Activated T-cell treated with anti-CD3 and anti-CD28 coated beads for 24 hours (primary cell): ENCODE measurements at places on chromosomes 6 and 20.

GRCh38 chr20:11207749-11208502 is 534.1 kb upstream of the JAG1 start:
- DNase-seq = no peak

- DNase-seq = no peak
Observed at GRCh38 chr6:167512696-167513375, 187.9 kb downstream of the TTLL2 start.

DNA sequence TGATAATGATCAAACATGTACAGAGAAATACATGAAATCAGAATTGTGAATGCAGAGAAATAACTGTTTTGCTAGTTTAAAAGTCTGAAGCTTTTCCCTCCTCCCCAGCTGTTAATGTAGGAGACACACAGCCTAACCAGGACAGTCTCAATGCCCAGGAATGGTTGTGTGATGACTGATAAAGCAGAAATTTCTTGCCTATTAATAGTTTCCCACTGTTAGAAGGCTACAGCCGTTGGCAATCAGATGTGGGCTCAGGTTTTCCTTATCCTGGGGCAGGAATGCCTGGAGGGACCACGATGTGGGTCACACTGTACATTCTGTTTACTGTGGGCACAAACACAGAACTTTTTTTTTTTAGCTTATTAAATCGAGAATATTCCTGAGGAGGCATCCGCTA is 1.9 kb downstream of the PPP1R3D start:
- DNase-seq = no peak

DNA sequence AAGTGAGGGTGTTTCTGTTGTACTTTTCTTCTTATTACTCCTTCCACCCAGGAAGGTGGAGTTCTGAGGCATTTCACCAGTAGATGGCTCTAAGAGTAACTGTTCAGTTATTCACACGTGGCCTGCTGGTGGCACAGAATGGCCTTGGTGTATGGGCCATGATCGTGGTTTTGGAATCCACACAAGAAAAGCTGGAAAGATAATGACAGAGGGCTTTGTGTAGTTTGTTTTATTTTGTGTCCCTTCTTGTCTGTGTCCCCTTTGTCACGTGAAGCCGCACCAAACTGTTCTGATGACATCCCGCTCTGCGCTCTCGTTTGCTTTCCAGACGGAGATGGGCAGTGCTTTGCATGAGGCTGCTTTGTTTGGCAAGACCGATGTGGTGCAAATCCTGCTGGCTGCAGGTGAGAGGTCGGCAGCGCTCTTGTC is 93.4 kb downstream of the ANKS1A start:
- no peak for DNase-seq

GRCh38 chr6:134058622-134059366 is 6.4 kb upstream of the SLC2A12 start:
- DNase-seq = no peak

DNA sequence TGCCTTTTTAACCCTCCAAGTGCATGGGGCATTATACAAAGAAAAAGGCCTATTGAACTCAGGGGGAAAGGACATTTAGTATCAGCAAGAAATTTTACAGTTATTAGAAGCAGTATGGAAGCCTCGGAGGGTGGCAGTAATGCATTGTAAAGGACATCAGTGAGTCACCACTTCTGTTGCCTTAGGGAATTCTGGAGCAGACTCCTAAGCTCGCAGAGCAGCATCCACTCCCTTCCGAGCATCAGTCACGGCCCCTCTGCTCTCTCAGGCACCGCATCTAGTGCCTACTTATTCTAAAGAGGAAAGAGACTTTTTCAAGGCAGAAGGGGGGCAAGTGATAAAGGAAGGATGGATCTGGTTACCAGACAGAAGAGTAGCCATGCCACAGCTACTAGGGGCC is 296.5 kb downstream of the RNGTT start:
- DNase-seq = no peak

- no peak for DNase-seq
Observed at GRCh38 chr6:16739329-16739801, 21.9 kb downstream of the ATXN1 start.

DNA sequence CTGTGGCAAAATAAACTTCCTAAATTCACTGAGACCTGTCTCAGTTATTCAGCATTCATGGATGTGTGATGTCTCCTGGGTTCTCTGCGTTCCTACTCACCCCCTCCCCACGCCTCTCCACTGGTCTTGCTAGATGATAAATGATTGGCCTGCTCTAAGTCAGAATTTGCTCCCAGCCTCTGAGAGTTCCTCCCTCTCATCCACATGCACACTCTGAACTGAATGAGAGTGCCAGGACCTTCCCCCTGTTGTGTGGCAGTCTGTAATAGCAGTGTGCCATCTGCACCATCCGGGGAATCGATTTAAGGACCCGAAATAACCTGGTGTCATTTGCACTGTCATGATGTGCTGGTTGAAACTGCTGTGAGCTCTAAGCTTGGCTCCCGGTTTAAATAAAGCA is 135.8 kb upstream of the AFDN start:
- DNase-seq = no peak

DNA sequence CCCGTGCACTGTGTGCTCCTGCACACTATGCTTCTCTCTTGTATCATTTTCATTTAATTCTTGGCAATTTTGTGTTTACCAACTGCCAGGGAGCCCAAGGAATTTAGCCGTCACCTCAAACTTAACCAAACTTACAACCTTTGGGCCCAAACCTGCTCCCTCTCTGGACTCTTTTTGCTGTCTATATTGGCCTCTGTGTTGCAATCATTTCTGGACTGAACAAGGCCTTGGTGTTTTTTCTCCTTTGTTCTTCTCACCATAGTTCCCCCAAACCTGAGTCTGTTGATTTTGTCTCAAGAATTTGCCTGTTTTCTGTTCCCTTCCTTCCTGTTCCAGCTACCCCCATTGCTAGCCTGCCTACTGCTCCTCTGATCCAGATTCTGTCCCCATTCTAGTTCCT is 19.2 kb downstream of the DCBLD1 start:
- no peak for DNase-seq

GRCh38 chr20:10357061-10357708 is 76.8 kb downstream of the MKKS start:
- no peak for DNase-seq

- no peak for DNase-seq
Observed at GRCh38 chr20:19915111-19915798, 101.9 kb upstream of the NAA20 start.

DNA sequence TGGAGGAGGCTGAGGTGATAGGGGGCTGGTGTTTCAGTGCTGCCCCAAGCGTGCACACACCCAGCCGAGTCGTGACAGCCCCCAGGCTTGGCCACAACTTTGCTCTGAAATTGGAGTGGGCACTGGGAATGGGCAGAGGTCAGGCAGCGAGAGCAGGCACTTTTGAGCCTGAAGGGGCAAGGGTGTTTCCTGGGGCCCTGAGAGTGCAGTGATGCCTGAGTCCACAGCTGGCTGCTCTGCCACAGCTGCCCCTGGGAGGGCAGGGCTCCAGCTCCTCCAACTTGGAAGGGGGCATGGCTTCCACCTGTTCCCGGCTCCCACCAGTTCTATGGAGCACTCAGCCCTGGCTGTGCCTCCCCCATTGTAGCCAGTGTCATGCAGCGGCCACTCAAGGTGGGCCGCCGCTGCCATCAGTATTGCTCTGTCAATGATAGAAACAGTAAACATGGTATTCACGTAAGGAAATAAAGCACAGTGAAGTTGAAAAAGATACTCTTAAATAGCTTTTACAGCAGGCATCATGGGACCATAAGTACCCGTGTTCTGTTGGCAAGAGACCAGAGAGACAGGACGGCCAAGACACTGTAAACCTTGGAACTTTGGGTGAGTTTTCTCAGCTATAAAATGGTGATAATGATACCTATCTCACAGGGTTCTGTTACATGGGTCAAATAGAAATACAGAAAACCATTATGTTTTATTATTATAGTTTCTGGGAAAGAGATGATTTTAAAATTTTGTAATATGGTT is 108.9 kb downstream of the THEMIS start:
- DNase-seq = no peak

- no peak for DNase-seq
Observed at GRCh38 chr20:22499515-22500166, 84.7 kb downstream of the FOXA2 start.

GRCh38 chr20:50837532-50838321 is 42.9 kb downstream of the BCAS4 start:
- no peak for DNase-seq

DNA sequence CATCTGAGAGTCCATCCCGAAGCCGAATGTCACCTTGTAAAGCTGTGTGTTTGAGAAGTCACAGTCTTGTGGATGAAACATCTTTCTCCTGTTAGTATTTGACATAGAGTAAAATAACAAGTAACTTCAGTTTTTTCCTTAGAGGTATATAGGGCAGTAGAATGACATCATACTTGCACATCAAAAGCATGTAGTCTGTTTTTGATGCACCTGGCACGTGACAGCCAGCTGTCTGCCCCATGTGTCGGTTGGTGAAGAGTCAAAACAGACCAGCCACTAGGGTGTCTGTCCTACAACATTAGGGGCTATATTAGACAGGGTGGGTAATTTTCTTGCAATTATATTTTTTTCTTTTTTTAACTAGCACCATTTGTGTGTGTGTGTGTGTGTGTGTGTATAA is 70.2 kb downstream of the SNX9 start:
- DNase-seq = no peak

DNA sequence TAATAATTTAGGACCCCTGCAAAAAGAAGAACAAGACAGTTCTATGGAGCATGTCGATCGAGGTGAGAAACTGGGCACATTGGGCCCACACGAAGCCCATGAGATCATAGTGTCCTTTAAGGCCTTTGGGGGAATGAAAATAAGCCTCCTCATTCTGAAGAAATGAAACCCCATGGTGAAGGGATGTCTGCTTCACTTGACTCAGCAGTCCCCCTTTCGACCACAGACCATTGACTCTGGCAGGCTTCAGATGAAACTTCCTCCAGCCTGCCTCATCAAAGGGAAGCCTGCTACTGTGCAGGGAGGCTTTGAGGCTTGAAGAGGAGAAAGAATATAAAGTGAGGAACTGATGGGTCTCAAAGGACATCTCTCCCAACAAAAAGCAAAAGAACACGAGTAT is 144.2 kb upstream of the FBXL4 start:
- no peak for DNase-seq

- DNase-seq = no peak
Observed at GRCh38 chr6:15296735-15297134, 50.9 kb downstream of the JARID2 start.

- DNase-seq = no peak
Observed at GRCh38 chr6:25122001-25122400, 157.2 kb upstream of the CARMIL1 start.

DNA sequence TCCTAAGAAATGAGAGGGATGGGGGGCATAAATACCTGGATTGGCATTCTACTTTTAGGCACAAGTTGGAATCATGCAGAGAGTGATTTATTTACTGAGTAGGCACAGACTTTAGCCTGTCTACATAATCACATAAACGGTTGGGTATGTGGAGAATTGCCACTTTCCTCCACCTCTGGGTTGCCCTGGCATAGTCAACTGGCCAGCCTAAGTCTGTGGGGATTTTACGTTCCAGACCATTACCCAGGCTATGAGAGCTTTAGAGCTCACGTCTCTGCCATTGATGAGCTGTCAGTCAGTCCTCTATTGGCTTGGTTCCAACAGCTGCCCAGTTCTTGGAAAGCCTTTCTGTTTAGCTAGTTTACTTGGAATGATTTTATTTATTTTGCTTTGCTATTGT is 5.0 kb upstream of the BHLHE23 start:
- DNase-seq = no peak

GRCh38 chr6:165484178-165484889 is 174.9 kb upstream of the C6orf118 start:
- DNase-seq = no peak

DNA sequence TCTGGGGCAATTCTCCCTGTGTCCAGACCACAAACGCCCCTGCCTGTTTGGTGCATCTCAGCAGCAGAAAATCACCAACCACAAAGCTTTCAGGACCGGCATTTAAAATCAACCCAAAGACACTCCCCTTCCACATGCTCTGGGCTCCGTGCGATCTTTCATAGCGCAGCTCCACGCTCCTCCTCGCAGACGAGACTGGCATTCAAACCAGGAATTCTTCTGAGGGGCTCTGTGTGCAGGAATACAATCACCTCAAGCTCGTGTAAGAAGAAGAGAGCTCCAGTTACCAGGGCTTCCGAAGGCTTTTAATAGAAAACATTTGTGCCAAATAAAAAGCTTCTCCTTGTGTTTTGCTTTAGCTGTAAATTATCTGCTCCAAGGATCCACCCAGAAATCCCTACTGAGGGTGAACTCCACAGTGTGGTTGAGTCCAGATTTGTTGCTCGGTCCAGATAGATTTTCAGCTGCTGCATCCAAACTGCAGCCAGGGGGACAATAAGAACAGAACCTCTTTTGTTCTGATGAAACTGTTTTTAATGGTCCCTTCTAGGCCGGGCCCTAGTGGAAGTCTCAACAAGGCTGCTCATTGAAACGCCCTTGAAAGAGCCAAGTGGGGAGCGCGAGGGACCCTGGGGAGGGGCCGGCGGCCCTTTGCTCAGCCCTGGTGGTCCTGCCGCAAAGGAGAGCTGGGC is 16.4 kb upstream of the BMP7 start:
- DNase-seq = no peak

- DNase-seq = no peak
Observed at GRCh38 chr20:11266571-11266970, 592.8 kb upstream of the JAG1 start.

- no peak for DNase-seq
Observed at GRCh38 chr6:12761376-12762115, 45.0 kb downstream of the PHACTR1 start.

- DNase-seq = no peak
Observed at GRCh38 chr6:41931792-41932191, 9.8 kb downstream of the CCND3 start.

GRCh38 chr20:23201658-23202057 is 115.5 kb upstream of the CD93 start:
- DNase-seq = no peak

DNA sequence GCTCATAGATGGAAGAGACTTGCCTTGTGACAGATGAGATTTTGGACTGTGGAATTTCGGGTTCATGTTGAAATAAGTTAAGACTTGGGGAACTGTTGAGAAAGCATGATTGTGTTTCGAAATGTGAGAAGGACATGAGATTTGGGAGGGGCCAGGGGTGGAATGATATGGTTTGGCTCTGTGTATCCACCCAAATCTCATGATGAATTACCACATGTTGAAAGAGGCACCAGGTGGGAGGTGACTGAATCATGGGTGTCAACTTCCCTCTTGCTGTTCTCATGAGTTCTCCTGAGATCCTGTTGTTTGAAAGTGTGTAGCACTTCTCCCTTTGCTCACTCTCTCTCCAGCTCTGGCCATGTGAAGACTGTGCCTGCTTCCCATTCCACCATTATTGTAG is 17.9 kb downstream of the AHI1 start:
- no peak for DNase-seq
